ENCODE measurements at places on chromosomes 4 and X.

GRCh38 chr4:150821641-150822040 lies 193.4 kb downstream of the LRBA start:
- no peak for DNase-seq

DNA sequence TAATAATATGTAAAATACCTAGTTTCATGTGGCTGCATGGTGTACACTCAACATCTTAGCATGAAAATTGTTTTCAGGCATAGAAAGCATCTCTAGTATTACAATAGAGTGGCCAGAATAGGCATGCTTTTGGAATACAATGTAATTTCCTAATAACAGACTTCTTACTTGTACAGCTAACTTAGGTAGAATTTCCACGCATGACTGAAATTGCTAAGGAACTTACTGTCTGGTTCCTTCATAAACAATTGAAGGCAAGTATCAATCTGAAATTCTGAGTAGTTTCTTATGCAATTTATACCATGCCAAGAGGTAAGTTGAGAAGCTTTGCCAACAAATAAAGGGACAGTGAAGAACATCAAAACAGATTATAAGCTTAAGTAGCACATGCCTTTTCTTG lies 26.7 kb downstream of the SULT1E1 start:
- no peak for DNase-seq

GRCh38 chr4:153731239-153731638 lies 28.6 kb downstream of the RNF175 start:
- DNase-seq, result no peak

GRCh38 chr4:82891707-82892466 lies 934 bp upstream of the SEC31A start:
- DNase-seq, result no peak

- no peak for DNase-seq
Measured at GRCh38 chrX:24277405-24277804, 36.5 kb downstream of the SUPT20HL2 start.

- no peak for DNase-seq
Measured at GRCh38 chr4:37367901-37368300, 123.4 kb downstream of the NWD2 start.

GRCh38 chr4:98498774-98499173 lies 159.6 kb downstream of the TSPAN5 start:
- DNase-seq, result no peak

- no peak for DNase-seq
Measured at GRCh38 chrX:84188320-84188834, 378 bp upstream of the RPS6KA6 start.

- DNase-seq, result no peak
Measured at GRCh38 chr4:20253735-20254409, 2.2 kb downstream of the SLIT2 start.

DNA sequence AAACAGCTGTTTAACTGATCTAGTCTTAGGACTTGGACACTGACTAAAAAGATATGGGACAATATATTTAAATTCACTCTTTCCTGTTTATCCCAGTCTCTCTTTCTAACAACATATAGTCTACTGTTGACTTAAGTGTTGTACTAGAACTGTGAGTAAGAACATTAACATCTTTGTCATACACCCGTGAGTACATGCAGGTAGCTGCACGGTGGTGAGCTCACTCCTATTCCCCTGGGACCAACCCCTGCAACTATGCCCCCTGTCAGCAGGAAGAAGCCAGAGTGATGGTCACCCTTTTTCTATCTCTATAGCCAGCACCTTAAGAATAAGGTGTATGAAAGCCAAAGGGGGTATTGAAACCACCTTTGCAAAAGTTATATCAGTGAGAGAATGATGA lies 17.6 kb downstream of the TBL1X start:
- DNase-seq, result no peak

- no peak for DNase-seq
Measured at GRCh38 chrX:23048806-23049573, 49.2 kb downstream of the DDX53 start.

DNA sequence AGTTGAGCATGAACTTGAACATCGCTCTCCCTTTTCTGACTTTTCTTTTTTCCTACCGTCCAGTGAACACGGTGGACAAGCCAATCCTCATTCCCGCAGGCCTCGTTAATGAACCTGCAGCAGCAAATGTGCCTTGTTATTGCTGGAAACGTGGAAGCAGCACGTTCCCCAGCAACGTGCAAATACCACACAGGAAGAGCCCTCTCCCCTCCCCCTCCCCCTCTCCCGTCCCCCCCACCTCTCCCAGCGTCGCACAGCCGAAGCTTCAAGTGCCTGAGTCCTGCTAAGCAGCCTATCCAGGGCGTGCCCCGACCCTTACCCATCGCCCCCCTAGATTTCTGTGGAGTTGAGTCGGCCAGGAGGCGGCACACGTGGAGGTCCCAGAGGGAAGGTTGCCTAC lies 219.9 kb downstream of the BCOR start:
- no peak for DNase-seq

DNA sequence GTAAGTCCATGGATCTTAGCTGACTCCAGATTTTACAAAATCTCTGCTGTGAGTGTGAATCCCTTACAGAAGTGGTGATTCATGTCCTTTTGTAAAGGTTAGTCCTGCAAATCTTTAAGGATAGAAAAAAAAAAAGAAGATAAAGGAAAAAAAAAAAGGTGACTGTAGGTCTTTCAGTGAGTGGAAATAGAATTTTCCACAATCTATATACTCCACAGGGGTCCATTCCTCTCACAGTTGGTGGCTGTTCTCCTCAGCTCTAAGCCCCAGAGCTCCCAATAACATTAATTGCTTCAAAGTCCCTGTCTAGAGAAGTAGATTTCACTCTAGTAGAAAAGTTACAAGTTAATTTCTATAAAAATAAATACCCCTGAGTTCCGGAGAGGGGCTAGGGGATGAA lies 189.1 kb downstream of the NDST4 start:
- DNase-seq, result no peak

- DNase-seq, result no peak
Measured at GRCh38 chrX:71301195-71301924, at the start of gene ITGB1BP2. Gene ITGB1BP2 (plus strand): TSS chrX:71301750. CDS start chrX:71301807, 57 bp downstream.

- no peak for DNase-seq
Measured at GRCh38 chrX:19739683-19740082, 147.7 kb downstream of the SH3KBP1 start.

DNA sequence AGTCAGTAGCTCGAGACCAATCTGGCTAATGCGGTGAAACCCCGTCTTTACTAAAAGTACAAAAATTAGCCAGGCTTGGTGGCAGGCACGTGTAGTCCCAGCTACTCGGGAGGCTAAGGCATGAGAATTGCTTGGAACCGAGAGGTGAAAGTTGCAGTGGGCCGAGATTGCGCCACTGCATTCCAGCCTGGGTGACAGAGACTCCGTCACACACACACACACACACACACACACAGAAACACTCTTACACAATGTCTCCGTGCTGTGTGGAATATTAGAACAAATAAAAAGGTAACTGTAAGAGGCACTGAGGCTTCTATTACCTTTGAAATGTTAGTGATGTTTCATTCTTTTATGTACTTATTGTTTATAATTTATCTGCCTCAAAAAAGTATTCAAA lies 326.6 kb downstream of the GPAT3 start:
- DNase-seq, result no peak

- no peak for DNase-seq
Measured at GRCh38 chr4:712093-712492, 6.5 kb downstream of the PCGF3 start.

- no peak for DNase-seq
Measured at GRCh38 chrX:12811658-12812057, 20.4 kb downstream of the PRPS2 start.

- DNase-seq, result no peak
Measured at GRCh38 chrX:20471483-20471882, 204.8 kb upstream of the RPS6KA3 start.

- DNase-seq, result no peak
Measured at GRCh38 chr4:53119680-53120079, 246.2 kb downstream of the SCFD2 start.

DNA sequence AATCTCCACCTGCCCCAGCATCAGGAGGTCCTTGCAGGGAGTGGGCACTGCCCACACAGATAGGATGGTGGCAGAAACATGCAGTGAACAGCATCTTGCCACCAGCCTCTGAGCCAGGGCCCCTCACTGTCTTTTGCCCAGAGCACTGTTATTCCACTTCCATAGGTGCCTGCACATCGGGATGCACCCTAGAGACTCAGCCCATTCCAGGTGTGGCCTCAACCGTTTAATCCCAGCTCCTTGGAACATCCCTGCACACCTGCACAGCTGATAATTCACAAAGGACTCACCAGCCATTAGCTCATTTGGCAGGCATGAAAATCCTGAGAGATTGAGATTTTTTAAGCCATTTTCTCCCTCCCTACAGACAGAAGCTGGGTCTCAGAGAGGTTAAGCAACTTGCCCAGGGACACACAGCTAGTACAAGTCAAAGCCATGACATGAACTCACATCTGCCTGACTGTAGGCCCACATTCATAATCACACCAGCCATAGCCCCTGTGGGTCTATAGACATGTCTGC lies 116.3 kb downstream of the EFNB1 start:
- DNase-seq, result no peak

- no peak for DNase-seq
Measured at GRCh38 chr4:134867027-134867426, 665.4 kb upstream of the PABPC4L start.

DNA sequence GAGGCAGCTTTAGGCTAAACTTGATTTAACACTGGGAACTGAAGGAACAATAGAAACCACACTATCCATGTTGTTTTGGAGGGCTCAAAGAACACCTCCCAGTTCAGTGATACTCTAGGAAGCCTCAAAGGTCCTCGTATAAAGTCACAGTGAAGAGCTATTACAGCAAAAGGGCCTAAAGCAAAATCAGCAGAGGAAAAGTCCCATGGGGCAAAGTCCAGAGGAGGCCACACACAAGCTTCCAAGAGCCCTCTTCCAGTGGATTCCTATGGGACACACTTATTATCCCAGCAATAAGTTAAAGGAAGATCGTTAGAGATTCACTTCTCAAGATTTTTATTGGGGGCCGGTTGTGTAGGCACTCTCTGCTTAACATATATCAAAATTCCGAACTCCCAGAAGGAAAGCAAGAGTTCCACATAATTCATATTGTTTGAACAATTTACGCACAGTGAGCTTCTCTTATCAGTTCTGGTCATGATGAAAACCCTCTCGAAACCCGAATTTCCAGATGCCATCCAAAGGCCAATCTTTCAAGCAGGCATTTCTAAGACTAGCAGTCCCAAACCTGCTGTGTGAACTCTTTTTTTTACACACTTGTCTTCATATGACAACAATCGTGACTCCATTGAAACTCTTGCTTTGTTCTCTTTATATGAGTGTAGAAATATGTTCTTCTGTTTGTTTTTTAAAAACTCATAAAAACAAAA lies 53.7 kb downstream of the ANXA5 start:
- DNase-seq, result no peak

DNA sequence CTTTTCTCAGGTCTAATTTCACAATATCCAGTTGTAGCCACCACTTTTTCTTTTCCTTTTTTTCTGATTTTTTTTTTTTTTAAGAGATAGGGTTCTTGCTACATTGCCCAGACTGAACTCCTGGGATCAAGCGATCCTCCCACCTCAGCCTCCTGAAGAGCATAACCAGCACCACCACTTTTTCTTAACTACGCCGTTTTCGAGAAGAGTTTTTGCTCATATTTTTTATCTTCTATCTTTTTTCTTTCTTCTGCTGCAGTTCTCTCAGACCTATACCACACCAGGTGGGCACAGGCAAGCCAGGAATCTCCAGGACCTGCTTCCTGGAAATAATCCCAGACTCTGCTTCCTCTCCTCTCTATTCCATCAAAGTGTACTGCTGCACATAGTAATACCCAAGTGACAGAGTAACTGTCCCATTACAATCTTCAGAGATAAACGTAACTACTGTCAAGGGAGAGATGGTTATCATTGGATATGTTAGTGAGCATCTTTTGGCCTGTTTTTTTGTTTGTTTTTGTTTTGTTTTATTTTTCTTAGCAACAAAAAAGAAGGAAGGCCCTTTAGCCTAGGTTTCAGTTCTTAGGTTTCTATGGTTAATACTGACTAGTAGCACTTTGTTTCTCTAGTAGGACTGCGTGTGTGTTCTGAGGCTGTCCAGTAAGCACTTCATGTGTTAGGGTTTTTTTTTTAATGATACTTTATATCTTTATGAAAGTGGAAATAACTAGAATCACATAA lies 59.2 kb upstream of the TXK start:
- no peak for DNase-seq

DNA sequence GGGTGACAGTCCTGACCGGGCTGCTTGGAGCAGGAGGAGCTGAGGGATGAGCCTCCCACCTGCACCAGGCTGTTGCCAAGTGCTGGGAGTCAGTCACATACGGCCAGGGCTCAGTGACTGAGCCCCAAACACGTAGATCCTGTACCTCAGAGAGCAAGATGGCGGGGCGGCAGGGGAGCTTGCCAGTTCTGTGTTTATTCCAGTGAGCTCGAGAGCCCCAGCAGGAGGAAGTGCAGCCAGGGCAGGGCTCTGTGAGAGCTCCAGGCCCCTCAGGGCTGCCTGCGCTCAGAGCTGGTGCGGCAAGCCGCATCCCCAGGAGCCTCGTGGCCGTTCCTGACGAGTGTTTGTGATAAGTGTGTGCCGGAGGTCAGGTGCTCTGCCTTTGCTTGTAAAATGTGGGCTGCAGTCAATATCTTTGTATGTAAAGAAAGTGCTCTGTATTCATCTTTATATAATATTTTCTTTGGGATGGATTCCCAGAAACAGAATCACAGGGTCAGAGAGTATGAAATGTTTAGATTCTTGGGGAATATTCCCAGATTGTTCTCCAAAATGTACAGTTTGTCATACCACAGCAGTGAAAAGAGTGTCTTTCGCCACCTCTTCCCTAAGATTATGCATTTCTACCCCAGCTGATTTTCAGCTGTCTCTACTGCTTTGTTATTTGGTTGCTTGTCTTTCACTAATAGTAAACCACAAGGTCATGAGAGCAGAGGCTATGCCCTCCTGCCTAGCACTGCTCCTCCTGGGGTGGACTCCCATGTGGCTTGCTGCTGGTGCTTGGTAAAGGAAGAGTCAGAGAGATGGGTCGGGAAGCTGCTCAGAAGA lies 50.3 kb downstream of the NELFA start:
- no peak for DNase-seq

GRCh38 chrX:57445076-57445475 lies 146.7 kb upstream of the ZXDB start:
- no peak for DNase-seq

GRCh38 chrX:48919360-48919841 lies 577 bp upstream of the PIM2 start:
- DNase-seq, result no peak

- no peak for DNase-seq
Measured at GRCh38 chrX:119654112-119654531, 38.8 kb downstream of the SEPTIN6 start.

- no peak for DNase-seq
Measured at GRCh38 chrX:9678215-9678965, 87.3 kb downstream of the GPR143 start.

GRCh38 chr4:5753366-5753765 lies 42.4 kb downstream of the EVC start:
- DNase-seq, result no peak

GRCh38 chr4:6988016-6988715 lies 55.0 kb upstream of the TADA2B start:
- DNase-seq, result no peak

- no peak for DNase-seq
Measured at GRCh38 chr4:105859233-105859632, 36.0 kb upstream of the NPNT start.

DNA sequence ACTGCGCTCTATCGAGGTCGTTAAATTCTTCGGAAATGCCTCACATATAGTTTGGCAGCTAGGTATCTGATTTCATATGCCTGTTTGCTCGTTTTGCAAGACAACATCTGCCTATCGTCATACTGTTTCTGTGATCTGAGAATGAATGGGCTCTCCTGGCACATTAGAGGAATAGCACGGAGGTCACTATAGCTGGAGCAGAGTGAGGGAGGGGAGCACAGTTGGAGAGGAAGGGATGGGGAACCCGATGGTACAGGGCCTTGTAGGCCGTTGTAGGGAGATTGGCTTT lies 552 bp downstream of the IKBKG start:
- no peak for DNase-seq

Measured in stimulated activated CD8-positive, alpha-beta memory T cell treated with anti-CD3 and anti-CD28 coated beads, Interleukin-2, amount 100 ng/mL, for 1 hour (primary cell).